ENCODE measurements at places on chromosomes 7 and 10.

- no peak for DNase-seq
These were observed 119.2 kb downstream of the ANK3 start for GRCh38 chr10:60270426-60270825.

- no peak for DNase-seq
These were observed 254.6 kb downstream of the ANKRD30A start for GRCh38 chr10:37379991-37380390.

DNA sequence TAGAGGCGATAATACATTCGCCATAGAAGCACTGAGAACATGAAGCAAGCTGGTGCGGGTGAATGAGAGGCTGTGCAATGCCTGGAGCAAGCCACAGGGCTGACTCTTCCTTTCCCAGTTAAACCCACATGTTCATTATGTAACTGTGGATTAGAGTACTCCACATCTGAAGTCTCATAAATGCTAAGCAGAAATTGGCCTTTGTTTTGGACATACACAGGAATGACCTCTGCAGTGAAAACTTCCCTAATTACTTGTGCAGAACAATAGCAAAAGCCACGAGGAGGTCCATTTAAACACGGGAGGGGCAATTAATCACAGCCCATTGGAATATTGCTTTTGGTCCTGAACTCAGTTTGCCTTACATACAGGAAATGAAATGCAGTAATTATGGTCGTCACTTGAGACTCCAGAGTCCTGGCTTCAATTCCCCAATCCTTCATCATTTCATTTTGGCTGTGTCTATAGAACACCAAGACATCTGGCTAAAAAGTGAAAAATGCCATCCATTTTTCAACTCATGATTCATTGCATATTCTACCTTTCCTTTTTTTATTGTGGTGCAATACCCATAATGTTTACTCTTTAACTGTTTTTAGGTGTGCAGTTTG is 78.7 kb upstream of the CXCL12 start:
- DNase-seq = no peak

DNA sequence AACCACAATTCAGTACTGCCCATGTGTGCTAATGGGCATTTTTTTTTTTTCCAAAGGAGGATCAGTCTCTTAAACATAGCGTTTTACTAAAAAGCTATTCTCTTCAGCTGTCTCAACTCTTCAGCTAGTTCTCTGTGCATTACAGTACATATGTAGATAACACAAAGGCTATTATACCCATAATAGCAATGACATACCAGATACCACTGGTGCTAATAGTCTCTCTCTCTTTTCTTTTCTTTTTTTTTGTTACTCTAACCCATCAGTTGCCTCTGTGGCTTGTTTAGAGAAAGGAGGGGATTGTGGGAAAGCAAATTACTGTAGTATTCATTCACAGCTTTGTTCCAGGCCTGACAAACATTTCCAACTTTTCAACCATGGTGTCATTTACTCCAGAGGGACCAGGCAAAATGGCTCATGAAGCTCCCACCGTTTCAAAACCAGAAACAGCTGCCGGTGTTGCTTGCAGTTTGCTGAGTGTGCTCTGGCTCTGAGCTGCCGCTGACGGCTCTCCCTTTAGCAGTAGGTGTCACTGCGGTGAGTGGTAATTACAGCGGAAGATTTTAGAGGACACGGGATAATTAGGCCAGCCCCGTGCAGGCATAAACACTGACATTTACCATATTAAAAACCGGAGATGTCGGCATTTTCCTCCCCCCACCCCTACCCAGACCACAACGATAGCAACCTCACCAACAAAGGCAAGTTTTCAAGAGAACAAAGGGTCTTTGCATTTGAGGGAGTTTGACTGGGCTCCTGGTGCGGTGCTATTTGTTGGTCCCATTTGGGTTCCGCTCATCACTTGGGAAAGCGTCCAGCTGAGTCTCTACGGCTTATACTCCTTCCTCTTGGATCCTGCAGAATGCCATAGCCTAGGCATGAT is 1005.5 kb downstream of the KCNMA1 start:
- DNase-seq = no peak

DNA sequence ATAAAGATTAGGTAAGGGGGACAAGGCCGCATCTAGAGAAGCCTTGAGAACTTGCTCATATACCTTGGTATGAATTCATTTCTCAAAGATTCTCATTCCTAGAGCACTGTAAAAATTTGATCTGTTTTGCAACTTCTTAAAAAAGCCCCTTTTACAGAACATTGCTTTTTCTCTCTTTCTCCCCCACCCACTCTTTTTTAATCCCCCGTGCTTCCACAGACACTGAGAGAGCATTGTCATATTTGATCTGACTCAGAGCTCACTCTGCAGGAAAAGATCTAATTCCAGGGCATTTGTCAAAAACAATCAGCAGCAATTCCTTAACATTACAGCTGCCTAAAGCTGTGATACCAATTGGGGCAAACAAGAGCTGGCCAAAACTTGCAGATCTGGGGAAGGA is 92.0 kb downstream of the ARHGAP22 start:
- no peak for DNase-seq

GRCh38 chr7:25714013-25714412 is 438.0 kb upstream of the NFE2L3 start:
- DNase-seq = no peak

GRCh38 chr7:22488643-22489462 is 11.1 kb downstream of the STEAP1B start:
- DNase-seq = peak; percentile 58

DNA sequence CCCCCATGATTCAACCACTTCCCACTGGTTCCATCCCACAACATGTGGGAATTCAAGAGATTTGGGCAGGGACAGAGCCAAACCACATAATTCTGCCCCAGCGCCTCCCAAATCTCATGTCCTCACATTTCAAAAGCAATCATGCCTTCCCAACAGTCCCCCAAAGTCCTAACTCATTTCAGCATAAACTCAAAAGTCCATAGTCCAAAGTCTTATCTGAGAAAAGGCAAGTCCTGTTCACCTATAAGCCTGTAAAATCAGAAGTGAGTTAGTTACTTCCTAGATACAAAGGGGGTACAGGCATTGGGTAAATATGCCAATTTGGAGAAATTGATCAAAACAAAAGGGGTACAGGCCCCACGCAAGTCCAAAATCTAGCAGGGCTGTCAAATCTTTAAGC is 272.9 kb downstream of the MAGI2 start:
- DNase-seq = no peak

DNA sequence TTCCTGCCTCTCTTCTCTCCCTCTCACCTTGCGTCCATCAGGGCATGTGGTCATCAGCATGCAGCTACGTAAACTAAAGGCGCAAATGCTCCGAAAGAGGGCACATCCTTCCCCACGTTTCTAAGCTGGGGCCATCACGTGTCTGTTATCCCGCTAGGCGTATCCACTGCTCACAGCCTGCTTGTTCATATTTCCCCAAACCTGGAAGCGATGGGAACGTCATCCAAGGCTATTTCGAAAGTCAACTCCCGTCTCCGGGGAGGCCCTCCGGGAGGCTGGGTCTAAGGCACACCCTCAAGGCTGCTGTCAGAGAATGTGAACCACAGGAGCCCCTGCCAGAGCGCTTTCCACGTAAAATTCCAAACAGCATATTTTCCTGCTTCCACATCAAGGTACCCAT is 199.2 kb downstream of the DIP2C start:
- DNase-seq = no peak

DNA sequence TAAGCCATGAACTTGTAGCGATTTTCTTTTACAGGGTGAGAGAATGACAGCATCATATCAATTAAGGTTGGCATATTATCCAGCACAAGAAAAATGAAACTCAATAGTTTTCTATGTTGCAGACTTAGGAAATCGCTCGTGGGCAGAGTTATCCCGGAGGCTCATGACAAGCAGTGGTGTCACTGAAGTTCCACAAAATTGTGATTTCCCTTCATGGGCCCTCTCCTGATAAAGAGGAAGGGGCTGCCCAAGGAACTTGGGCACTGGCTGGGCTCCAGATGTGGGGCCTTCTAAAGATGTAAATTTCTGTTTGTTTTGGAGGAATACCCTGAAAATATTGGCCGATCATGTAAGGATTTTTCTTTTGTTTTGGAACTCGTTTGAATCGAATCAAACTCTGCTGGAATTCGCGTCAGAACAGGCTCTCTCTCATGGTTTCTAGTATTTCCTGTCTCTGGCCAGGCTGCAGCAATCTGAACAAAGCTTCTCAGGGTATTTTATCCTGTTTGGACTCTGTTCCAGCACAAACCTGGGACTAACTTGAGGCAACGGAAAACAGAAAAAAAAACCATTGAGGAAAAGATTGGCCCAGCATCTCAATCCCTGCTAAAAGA is 340.6 kb upstream of the NRP1 start:
- DNase-seq = no peak

All from T-helper 1 cell (primary cell).